ENCODE measurements at places on chromosomes 3 and 15.

DNA sequence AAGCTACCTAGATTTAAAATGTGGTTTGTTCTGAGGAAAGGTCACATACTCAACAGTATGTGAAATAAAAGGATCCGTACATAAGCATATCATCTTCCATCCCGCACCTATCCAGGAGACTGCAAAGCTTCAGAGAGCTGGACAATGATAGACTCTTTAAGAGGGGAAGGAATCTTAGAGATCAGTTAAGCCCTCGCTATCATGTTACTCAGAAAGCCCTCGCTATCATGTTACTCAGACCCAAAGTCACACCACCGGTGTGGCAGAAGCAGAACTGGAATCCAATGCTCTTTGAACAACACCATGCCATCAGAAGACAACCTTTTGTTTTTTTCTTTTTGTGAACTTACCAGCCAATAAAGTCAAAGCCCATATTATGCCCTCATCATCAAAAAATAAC lies 5.8 kb downstream of the ANO10 start:
- no peak for DNase-seq

- DNase-seq = no peak
Measured at GRCh38 chr3:158725348-158726011, 6.8 kb downstream of the RARRES1 start.

- DNase-seq = no peak
Measured at GRCh38 chr15:88493844-88494243, 26.3 kb downstream of the MRPS11 start.

GRCh38 chr3:158520433-158520832 lies 50.6 kb upstream of the MLF1 start:
- no peak for DNase-seq

- DNase-seq = no peak
Measured at GRCh38 chr3:4471907-4472306, 4.8 kb upstream of the SUMF1 start.

DNA sequence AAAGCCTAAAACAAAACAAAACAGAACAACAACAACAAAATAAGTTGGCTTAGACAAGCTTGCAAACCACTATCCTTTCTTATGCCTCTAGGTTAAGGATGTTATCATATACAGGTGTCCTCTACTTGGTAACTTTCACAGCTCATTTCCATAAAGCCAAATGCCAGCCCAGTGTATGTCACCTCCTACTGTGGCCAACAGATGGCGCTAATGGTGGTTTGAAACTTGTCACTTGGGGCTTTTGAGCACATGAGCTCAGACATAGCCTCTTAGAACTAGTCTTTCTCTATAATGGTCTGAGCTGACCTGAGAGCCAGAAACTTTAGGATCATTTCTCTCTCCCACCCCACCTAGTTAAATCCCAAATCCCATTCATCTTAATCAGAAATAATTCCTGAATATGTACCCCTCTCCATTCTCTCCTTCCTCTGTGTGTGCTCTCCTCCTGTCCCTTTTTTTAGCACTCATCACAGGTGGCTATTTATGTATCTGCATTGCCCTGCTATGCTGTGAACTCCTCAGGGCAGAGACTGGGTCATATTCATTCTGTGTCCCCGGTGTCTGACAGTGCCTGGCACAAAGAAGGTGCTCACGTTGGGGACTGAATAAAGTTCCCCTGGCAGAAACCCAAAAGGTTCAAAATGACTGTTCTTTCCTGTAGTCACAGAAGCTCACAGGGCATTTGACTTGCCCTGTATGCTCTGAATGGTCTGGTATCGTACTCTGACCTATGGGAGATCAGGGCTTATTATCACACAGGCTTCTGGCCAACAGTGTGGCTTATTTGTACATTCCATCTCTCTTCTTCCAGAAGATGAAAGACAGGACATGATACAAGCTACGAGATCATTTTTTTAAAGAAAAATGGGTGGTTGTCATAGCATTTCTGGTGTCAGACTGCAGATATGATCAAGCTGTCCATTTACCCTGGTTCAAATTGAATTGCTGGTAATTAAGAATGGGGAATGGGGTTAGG lies 319.3 kb upstream of the AZI2 start:
- peak; percentile 24 for DNase-seq

DNA sequence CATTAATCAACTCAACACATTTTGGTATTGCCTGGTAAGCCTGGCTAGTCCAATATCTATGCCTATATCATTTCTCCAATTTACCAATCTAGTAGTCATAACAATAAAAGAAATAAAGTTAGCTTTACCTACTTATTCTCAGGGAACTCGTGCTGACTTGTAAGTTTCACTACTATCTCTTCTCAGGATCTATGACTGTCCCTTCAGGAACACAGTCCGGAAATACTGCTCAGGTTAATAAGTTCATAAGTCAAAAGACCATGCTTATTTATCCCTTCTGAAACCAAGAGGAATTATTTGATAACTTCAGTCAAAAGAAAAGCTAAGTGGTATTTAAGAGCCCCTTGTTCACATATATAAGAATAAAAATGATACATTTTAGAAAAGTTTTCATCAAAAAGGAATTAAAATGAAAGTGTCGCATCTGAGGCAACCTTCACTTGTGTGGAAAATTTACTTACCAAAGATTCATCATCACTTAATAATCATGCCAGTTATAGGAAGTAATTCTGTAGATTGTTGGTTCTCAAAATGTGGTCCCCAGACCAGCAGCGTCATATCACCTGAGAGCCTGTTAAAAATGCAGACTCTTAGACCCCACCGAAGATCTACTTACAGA lies 15.5 kb upstream of the THRB start:
- DNase-seq = no peak

DNA sequence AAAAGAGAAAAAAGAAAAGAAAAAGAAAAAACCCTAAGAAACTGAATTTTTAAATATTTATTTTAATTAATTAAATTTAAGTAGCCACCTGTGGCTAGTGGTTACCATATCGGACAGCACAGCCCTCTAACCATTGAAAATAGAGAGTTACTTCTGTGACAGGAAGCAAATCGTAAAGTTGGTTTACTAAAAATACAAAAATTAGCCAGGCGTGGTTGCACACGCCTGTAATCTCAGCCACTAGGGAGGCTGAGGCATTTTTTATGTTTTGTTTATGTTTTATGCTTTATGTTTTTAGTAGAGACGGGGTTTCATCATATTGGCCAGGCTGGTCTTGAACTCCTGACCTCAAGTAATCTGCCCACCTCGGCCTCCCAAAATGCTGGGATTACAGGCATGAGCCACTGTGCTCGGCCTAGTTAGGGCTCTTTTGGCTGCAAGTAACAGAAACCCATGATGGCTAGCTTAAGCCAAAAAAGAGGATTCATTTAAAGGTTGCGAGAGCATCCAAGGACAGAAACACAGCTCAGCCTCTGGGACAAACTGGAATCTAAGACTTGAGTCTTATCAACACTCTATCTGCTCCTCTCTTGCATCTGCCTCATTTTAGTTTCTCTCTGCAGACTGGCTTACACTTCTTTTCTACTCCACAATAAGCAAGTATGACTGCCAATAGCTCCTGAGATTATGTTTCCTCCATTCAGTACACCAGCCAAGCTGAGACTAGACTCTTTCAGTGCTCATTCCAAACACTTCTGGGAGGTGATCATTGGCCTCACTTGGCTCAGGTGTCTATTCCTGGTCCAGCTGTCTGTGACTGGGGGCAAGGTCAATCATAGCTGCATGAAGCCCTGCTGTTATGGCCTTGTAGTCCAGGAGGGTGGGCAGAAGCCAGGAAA lies 6.8 kb upstream of the SKIL start:
- DNase-seq = no peak

DNA sequence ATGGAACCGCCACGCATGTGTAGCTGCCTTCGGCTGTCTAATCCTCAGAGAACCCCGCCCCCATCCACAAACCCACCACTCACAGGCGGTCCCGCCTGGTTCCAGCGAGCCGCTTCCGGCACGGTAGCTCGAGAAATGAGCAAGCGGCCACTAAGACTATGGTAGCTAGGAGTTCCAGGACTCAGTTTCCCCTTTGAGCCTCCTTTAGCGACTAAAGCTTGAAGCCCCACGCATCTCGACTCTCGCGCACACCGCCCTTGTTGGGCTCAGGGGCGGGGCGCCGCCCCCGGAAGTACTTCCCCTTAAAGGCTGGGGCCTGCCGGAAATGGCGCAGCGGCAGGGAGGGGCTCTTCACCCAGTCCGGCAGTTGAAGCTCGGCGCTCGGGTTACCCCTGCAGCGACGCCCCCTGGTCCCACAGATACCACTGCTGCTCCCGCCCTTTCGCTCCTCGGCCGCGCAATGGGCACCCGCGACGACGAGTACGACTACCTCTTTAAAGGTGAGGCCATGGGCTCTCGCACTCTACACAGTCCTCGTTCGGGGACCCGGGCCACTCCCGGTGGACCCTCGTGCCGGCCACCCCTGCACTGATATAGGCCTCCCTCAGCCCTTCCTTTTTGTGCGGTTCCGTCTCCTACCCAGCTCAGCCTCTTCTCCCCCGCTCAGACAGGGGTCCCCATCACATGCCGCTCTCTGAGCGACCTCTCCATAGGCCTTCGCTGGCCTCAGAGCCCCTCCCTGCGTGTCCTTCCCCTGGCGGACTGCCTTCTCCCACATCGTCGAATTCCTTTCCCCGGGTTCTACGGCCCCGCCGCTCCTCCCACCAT lies at the start of gene RAB11A:
Gene RAB11A (plus strand): TSS at position 366 of the 828 bp plus-strand sequence. CDS start 95 bp downstream, at position 461.
- peak; percentile 96 for DNase-seq

DNA sequence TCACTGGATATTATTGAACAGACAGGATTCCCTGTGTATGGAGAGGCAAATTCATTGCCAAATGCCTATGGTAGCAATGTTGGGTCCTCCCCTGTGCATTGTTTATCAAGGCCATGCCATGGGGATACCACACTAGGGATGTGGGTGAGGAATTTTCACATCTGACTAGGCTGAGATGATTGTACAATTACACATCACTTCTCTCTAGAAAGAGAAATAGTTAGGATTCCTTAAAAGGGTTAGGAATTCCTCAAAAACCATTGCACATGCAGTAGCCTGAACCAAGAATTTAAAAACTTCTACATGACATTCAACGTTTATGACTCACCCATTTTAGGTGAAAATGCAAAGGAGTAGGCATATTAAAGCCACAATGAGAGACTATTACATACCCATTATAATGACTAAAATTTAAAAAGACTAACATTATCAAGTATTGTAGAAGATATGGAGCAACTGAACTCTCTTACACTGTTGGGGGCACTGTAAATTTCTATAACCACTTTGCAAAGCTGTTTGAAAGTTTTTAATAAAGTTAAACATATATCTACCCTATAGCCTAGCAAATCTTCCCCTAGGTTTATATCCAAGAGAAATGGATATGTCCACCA lies 175.9 kb downstream of the THRB start:
- no peak for DNase-seq

DNA sequence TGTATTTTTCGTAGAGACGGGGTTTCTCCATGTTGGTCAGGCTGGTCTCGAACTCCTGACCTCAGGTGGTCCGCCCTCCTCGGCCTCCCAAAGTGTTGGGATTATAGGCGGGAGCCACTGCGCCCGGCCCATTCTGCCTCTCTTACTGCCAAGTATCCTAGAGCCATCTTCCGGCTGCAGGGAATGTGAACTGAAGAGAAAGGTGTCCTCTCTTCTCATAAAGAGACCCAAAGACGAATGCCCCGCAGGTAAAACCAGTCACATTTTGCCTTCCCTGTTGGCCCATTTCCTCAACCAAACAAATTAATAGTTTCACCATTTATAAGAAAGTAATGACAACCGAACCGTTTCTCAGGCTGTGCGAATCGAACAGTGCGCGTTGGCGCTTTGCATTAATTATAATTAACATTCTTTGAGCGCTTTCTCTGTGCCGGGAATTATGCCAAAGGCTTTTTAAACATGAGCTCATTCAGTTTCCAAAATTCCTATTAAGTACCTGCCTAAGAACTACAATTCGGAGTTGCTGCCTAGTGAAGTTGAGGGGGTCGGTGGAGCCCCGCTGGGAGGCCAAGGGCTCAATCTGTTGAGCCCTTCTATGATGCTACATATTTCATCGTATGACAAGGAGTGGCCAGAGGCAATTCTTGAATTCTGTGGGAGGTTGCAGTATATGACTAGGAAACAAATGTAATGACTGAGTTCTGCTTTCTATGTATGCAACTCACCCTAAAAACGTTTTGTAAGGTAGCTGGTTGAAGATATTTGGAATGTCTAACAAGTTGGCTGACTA lies 819 bp upstream of the RPL24 start:
- no peak for DNase-seq

GRCh38 chr3:17399586-17399985 lies 342.8 kb downstream of the TBC1D5 start:
- no peak for DNase-seq

DNA sequence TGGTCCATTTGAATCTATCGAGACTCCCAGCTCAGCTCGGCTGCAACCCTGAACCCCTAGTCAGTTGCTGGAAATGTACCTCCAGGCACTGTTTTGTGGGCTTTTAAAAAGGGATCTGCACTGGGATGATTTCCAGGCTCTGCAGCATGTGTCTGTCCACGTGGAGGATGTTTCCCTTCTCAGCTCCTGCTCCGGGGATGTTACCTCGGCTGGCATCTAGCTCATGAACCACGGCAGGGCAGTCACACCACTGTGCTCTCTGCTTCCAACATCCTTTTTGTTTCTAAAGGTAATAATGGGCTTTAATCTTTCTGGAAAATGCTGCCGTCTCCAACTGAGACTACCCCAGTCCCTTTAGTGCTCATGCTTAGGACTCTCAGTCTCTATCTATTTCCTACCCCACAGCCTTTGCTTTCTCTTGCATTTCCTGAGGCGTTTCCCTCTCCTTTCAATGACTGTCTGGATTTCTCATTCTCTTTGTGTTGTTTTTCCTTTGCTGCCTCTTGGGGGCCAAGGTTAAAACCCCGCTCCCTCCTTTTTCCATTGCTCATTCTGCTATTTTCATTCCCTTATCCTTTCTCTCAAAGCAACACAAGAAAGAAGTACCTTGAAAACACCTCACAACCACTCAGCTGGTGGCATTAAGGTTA lies 42.9 kb upstream of the AKAP13 start:
- DNase-seq = no peak

DNA sequence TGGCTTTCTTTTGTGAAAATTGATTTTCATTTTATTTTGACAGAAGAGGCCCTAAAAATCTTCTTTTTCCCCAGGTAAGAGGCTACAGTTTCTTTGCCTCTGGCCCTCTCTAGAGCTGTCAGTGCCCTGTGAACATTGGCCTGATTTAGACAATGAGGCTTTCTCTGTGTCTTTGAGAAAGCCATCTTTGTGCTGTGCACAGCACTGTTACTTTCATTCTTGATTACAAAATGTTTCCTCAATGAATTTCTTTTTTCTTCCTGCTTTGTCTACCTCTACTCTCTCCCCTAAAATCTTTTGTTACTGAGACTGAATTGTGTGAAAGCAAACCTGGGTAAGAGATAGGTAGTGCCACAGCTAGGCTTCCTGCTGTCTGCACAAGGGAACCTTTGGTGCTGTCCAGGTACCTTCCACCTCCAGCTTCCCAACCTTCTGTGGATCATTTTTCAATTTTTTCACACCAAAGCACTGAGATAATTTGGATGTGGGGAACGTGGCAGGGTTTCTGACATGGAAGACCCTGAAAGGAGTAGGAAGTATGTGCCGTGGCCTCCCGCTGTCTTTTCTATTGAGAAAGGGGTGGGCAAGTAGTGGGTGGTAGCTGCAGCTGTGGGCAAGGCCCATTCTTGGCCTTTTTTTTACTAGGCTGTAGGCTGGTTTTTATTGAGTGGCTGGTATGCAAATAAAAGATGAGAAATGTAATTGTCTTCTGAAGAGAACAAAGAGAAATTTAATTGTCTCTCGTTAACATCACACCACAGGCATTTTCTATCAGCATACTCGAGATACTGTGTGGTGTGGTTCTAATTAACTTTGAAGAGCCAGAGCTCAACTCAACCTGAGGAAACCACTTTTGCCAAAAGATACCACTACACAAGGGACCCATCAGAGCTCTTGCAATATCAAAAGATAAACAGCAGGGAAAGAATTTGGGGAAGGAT lies 21.0 kb downstream of the RAB8B start:
- DNase-seq = no peak

- no peak for DNase-seq
Measured at GRCh38 chr3:55771503-55771902, 284.4 kb upstream of the WNT5A start.
